Mucosa of gallbladder (tissue), 1 donor: ENCODE measurements at places on chromosomes 1 and 21. TPM values are rescaled to one million over a fixed set of nuclear protein-coding genes. Genes with fewer than 3 reads are reported as not detected.

The TMEM269 gene
- 0.06 TPM for total RNA-seq

The ZNF678 gene
- total RNA-seq: 10.8 TPM

The CLCNKB gene
- 0.63 TPM for total RNA-seq

DNA sequence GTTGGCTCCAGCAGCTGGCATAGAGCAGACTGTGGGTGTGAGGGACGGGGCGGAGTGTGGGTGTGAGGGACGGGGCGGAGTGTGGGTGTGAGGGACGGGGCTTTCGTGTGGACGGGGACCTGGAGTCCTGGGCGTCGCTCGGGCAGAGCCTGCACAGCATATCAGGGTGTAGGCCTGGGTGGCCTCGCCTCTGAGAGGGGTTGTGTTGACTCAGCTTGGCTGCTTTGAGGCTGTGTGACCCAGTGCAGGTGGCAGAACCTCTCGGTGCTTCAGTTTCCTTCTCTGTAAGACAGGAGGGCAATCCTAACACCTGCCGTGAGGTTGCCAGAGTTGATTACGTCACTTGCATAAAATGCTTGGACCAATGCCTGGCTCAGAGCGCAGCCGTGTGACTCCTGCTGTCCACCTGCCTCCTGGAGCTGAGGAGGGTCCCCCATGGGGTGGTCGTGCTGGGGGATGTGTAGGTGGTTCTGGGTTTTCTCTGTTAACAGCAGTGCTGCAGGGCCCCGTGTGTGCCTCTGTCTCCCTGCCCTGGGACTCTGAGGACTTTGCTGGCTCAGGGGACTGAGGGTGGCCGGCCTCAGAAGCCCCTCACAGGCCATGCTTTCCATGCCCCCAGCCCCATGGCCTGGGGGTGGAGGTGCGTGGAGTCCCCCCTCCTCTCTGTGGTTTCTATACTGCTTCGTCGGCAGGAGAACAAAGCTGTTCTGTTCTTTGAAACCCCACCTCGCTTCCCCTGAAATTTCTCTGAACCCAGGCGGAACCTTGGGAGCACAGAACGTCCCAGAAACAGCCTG is 15.4 kb downstream of the PDXK start:
- no peak for DNase-seq

DNA sequence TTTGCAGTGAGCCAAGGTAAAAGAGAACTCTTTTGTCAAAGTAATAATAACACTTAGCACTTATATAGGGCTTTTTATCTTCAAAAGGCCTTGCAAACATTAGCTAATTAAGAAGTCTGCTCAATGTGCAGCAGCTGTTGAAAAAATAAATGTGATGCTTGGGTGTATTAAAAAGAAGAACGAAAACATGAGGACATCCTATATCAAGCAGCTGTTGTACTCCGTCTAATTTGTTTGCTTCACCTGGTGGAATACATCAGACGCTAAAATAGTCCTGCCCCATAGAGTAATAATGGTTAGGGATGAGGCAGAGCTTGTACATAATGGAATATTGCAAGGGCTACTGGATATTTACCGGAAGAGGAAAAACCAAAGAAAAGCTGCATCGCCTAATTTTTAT is 299.5 kb downstream of the ST6GALNAC3 start:
- DNase-seq: no peak

DNA sequence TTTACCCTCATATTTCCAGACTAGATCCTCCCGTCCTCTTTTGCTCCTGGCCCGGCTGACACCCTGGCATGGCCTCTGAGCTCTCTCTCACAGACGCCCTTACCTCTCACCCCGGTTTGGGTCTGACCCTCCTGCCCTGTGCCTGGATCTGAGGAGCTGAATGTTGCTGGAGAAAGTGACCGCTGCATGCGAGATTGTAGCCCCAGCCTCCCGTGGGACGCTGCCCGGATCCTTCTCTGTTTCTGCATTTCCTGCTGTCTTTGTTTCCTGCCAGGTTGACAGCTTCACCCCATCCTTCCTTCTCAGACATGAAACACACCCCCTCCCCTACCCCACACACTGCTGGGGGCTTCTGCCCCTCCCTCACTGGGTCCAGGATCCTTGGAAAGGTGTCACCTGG is 9.5 kb downstream of the FAM131C start:
- DNase-seq: no peak

The FCGR1A gene
- 13.2 TPM for total RNA-seq

The CYP4B1 gene
- 6.7 TPM for total RNA-seq

GRCh38 chr1:84726593-84727499 is 36.6 kb upstream of the SSX2IP start:
- no peak for DNase-seq

GRCh38 chr1:226635456-226635941 is 86.9 kb downstream of the STUM start:
- no peak for DNase-seq

DNA sequence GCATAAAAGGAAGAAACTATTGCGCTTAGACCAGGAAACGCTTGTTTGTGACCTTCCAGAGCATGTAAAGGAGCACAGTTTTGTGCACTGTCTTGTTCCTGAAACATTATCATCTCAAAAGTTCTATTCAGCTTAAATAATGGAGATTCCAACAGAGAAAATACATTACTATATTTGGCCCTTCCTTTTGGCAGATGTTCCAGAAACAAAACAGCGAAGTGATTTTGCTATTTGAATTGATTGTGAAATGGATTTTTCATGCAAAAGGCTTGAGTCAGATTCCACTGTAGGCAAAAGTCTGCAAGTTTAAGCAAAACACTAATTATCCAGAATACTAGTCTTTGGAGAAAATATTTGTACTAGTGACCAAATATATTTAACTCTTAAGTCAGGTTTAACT is 80.3 kb upstream of the PTBP2 start:
- DNase-seq: no peak

- DNase-seq: no peak
Observed at GRCh38 chr21:38487901-38488639, 10.2 kb downstream of the ERG start.

GRCh38 chr21:44425307-44425894 is 29.9 kb upstream of the LRRC3 start:
- no peak for DNase-seq

- DNase-seq: peak; percentile 34
Observed at GRCh38 chr1:47323599-47324031, 9.7 kb upstream of the STIL start.

- DNase-seq: no peak
Observed at GRCh38 chr1:183946320-183946613, 91.3 kb downstream of the COLGALT2 start.

- no peak for DNase-seq
Observed at GRCh38 chr1:118154220-118154619, 30.8 kb downstream of the SPAG17 start.

- DNase-seq: no peak
Observed at GRCh38 chr1:53334781-53335180, 6.9 kb upstream of the LRP8 start.

- no peak for DNase-seq
Observed at GRCh38 chr1:91829293-91830153, 56.4 kb downstream of the TGFBR3 start.

DNA sequence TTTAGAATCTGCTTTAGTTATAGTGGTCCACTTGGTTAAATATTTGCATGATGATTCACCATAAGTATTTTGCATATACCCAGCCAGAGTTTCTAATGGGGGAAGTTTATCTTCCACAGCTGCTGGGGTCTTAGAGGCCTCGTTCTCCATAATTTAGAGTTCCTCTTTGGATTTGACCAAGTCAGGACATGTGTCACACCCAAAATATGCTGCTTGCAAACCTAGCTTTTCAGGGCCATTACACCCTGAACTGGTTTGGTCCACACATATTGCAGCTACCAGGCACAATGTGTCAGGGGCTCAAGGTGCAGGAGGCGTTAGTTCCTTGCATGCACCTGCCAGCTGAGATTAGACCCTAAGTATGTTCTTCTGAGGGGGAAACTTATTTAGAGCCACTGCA is 17.1 kb upstream of the FMO4 start:
- DNase-seq: no peak

DNA sequence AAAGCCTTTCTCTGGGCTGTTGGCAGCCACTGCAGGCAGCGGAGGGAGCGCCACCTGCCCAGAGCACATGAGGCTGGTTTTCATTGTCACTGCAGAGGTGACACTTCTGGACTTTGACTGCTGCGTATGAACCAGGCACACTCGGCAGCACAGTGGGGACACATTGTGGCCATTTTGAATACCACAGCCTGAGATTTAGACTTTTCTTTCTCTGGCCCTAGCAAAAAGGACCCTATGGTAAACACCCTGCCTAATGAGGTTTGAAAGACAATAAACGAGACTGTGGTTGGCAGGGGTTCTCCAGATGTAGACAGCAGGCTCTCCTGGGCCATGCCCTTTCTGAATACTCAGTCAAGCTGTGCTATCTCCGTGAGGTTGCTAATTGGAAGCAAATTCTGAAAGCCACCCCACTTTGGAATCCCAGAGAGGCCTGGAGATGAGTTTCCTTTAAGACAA is 12.0 kb upstream of the KCNE2 start:
- DNase-seq: peak; percentile 71

GRCh38 chr1:214966346-214966745 is 116.2 kb upstream of the KCNK2 start:
- DNase-seq: no peak

The GJA9 gene
- total RNA-seq: 0.26 TPM

GRCh38 chr1:51432146-51432545 is 86.9 kb downstream of the EPS15 start:
- DNase-seq: no peak

- no peak for DNase-seq
Observed at GRCh38 chr1:36790191-36790590, 244.1 kb downstream of the GRIK3 start.
